ENCODE measurements at places on chromosomes 4 and X.

DNA sequence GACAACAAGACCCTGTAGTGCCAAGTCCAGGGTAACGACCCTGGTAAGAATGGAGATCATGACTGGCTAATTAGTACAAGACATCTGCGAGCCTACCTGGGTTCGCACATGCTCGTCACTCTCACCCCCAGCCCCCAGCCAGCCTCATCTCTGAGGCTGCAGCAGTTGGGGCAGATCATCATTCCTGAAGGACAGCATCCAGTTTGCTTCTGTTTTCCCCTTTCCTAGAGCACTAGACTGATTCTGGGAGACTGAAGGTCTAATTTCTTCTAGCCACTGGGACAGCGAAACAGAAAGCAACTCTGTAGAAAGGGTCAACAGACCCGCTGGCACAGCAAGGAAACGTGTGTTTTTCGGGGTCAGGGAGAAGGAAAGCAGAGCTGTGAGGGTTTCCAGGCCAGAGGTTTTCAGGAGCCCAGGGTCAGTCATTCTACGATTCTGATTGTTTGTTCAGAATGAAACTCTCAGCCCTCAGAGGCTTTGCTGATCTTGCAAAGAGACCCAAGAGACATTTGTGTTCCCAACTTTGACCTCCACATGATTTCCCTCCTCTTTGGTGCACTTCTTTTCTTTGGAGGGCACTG lies 343.1 kb upstream of the NOCT start:
- no peak for DNase-seq

DNA sequence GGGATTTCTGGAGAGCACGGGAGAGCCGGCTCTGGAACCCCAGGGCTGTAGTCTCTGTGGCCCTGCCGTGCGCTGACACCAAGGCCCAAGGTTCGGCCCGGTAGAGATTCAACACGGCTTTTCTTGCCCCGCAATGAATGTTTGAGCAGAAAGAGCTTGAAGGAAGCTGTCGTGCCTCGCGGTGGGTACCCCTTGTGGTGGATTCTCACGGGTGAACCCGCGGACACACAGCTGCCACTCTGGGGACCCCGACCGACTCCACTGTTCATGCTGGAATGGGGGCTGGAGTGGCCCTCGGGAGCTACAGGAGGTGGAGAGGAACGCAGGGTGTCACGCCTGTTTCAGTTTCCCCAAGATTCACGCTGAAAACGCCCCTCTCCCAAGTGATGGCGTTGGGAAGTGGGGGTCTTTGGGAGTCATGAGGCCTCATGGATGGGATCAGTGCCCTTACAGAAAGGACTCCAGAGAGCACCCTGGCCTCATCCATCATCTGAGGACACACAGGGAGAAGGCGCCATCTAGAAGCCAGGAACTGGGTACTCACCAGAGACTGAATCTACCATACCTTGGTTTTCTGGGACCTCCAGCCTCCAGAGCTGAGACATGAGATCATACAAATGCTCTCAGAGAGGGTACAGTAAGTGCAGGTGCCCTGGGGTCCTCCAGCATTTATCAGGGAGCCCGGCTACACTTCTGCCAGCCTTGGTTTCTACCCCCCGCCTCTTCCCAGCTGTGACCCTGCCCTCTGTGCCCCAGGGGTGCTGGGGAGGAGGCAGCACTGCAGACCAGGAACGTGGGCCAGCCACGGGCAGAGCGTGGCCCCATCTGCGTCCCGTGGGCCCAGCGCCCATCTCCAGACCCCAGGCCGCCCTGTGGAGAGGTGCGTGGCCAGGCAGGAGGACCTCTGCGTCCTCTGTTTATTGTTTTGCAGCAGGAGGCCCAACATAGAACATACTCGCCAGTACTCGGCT lies 6.4 kb downstream of the SLC25A6 start:
- no peak for DNase-seq

DNA sequence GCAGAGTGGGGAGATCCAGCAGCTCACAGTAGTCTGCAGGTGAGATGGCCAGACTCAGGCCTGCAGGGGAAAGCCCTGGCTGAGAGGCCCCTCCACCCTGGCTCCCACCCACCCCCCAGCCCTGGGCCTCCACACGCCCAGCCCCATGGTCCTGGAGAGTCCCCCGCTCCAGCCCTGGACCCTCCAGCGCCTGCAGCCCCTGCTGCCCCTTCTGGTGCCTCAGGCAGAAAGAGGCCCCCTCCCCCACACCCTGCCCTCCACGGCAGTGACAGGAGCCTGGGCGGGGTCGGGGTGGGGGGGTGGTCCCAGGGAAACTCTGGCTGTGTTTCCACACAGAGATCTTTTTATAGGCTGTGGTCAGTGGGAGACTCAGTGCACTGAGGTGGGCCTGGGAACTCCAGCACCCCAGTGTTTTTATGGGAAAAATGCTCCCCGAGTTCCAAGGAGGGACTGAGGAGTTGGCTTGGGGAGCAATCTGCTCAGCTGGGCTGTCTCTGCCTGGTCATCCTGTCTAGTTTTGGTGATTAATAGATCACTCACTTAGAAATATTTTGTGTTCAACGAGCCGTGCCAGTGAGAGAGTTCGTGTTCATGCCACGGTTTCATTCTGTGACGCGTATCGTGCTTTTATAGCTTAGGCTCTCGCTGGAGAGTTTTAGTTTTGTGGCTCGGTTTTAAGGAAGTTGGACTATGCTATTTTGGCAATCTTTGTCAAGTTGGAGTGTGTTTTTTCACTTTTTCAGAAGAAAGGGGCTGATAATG lies 53.1 kb upstream of the HGFAC start:
- DNase-seq = no peak

GRCh38 chr4:168759959-168760527 lies 250.0 kb downstream of the CBR4 start:
- no peak for DNase-seq

Data from activated CD8-positive, alpha-beta T cell treated with anti-CD3 and anti-CD28 coated beads, Interleukin-2, amount 10 ng/mL, durations not matched to agents 7 days and 5 days (primary cell).